GM04504 (cell line): ENCODE measurements at places on chromosomes 3 and 15.

GRCh38 chr3:175307642-175308041 is 448.5 kb downstream of the NAALADL2 start:
- DNase-seq = no peak

GRCh38 chr3:158769952-158770740 is 31.7 kb upstream of the MFSD1 start:
- DNase-seq = peak; percentile 51

DNA sequence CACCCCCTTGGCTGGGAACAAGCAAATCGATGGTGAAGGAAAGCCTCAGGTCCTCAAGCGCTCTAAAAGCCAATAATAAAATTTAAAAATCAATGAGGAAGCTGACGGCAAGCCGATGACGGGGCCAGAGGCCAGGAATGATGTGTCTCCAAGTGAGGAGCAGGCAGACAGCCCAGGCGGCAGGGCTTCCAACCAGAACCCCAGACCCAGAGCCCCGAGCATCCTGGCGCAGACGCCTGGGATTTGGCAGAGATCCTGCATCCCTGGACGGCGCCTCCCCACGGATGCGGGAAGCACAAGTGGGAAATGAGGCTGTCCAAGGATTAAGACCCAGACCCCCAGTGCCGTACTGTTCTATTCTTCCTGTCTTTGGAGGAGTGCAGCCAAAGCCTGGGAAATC is 123.0 kb upstream of the PROK2 start:
- no peak for DNase-seq

- DNase-seq = no peak
Measured at GRCh38 chr3:153928851-153929250, 192.3 kb upstream of the ARHGEF26 start.
